ENCODE measurements at places on chromosomes 2 and 18.

DNA sequence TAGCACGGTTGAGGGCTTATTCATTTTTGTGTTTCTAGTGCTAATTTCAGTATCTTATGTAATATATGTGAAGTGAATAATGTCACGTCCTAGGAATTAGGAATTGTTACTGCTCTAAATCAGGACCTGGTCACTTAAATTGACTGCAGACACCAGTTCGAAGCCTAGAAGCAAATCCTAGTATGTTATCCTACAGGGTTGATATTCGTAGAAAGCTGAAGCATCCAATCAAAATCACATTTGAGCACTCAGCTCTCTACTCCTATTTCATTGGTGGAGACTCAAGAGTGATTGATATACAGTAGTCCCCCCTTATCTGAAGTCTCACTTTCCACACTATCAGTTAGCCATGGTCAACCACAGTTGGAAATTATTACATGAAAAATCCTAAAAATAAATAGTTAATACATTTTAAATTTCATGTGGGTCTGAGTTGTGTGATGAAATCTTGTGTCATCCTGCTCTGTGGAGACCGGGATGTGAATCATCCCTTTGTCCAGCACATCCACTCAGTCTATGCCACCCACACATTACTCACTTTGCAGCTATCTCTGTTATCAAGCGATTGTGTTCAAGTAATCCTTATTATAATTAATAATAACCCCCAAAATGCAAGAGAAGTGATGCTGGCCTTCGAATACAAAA lies 35.2 kb upstream of the SCN9A start:
- DNase-seq: no peak

GRCh38 chr2:38327580-38327979 lies 49.5 kb downstream of the ATL2 start:
- no peak for DNase-seq

DNA sequence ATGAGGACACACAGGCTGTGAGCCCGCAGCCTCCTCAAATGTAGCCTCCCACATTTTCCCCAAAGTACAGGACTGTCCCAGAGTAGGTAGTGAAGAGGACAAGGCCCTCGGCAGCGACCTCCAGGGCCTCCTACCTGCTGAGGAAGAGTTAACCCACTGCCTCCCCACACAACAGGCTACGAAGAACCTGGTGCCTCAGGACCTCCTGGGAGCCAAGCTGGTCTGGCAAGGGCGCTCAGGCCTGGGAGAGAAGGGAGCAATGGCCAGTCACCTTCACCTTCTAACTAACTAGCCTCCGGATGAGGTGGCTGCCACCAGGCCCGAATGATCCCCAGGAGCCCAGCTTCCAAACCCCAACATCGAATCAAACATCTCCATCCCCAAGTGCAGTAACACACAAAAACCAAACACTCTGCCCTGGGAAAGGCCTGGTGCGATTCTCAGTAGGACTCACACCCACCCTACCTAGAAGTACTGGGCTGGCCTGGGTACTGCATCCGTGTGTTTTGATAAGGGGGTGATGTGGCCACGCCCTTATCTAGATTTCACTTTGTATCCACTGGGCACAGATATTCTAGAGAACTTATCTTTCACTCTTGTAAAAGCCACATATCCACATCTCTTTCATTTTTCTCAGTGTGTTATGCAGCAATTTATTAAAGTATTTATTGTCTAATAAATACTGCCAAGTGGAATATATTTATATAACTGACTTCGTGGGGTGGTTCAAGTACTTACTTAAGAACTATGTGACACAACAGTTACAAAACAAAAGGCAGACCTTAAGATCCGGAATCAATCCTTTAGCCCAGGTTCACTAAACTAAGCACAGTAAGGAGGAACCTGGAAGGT lies 9.7 kb downstream of the ERFE start:
- no peak for DNase-seq

DNA sequence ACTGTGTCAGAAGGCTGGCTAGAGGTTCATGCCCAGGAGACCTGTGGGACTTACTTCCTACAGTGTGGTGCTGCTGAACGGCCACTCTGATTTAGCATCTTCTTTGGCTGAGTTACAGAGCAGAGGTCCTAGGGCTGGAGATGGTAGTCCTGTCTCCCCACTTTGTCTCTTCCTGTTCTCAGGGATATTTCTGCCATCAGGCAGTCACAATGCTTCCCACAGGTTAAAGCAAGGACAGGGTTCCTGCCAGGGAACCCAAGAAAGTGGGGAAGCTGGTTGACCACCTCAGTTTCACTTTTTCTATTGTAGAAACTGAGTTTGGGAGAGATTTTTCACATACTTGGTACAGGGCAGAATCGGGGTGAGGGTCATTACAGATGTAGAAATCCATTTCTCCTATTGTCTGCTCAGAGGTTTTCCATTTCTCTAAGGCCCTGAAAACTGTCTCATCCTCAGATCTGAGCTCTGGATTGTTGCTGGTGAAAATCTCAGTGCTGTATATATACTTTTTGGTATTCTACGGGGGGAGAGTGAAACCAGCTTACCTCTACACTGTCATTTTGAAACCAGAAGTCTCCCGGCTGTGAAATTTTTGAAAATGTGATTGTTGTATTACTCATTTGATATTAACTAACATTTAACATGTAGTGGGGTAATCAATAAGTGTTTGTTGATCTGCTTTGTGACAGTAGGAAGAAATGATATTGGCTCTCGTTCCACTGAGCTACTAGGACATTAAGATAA lies 37.0 kb upstream of the MEP1B start:
- no peak for DNase-seq

DNA sequence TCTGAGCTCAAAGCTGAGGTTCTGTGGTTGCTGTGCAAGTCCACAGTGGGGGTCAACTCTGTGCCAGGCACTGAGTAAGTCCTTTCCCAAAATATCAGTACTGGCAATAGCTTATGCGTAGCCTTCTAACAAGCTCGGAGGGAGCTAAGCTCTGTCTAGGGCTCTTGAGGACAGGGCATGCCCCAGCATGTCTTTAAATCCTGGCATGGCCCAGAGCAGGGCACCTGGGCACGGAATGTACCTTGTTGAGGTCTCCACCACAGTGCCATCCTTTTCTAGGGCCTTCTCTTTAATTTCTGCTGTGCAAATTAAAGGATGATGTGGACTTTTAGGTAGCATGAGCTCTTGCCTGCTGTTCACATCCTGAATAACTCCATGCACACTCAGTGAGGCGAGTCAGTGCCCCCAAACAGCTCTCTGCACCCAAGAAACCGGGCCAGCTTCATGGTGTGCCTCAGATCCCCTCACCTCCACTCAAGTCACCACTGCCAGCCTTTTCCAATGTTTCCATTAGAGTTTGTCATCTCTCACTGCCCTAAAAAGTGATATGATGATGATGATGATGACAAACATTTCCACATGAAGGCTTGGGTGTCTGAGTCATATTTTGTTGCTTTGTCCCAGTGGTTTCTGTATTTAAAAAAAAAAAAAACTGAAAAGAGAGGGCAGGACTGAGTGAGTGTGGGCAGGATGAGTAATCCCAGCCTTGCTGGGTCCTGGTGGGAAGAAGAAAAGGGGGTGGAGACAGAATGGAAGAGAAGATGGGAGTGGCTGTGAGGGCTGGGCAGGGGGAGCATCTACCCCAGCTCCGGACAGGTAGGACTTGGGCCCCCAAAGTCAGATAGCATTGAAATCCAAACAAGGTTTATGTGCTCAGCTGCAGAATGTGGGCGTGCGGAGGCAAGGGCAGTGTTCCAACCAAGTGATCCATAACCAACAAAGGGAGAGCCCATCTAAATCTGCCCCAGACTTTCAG lies 78.9 kb downstream of the ZBTB7C start:
- no peak for DNase-seq

DNA sequence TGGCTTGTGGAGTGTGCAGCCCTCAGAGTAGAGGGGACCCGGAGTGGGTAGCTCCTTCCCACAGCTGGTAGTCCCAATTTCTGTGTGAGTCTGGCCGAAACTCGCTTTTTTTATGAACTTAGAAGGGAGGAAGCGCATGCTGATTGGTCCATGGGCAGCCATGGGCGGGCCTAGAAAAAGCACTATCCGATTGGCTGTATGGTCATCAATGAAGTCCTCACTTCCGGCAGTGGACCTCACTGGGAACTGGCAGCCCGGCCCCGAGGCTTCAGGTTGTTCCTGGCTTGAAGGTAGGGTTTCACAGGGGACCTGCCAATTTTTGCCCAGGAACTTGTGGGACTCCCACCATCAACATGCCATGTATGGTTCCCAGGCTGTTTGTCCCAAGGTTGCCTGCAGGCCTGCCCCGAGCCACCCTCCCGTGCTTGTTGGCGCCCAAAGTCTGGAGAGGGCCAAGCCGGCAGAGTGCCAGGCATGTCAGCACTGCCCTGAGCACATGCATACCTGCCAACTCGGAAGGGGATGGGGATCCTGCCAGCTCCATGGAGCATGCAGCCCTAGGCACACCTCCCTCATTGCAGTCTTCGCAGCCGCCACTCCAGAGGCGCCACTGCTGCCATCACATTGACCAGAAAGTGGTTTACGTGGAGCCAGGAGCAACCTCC lies 98.5 kb downstream of the ATP9B start:
- no peak for DNase-seq

GRCh38 chr2:56127463-56128152 lies 56.2 kb upstream of the CCDC85A start:
- no peak for DNase-seq

DNA sequence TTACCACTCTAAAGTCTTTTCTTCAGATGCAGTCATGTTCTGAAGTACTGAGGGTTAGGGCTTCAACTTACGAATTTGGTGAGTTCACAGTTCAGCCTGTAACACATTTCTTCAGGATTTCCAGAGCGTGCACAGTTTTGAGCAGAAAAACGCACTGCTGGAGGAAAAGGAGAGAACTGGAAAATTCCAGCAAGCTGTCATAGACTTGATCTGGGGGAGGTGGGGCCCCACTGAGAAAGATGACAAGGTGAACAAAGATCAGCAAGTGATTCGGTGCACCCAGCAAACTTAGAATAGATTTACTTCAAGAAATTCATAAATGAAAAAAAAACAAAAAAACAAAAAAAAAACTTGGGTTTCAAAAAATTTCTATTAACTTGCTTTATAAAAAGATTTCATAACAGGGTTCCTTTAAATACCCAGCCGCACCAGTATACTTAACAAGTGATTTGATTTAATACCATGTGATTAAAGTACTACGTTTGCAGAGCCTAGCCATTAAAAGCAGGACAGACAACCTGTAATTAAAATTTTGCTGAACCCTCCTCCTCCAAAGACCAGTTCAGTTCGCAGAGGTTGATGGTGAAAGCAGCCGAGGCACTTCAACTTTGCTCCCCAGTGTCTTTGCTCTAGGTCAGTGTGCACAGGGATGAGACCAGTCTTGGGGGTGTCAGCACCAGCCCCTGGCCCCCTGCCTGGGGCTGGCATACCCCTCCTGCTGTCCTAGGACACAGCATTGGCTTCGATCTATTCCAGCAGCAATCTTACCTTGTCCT lies 30.5 kb downstream of the CTIF start:
- DNase-seq: no peak

- DNase-seq: no peak
Measured at GRCh38 chr2:240903191-240904060, 2.7 kb upstream of the CROCC2 start.

DNA sequence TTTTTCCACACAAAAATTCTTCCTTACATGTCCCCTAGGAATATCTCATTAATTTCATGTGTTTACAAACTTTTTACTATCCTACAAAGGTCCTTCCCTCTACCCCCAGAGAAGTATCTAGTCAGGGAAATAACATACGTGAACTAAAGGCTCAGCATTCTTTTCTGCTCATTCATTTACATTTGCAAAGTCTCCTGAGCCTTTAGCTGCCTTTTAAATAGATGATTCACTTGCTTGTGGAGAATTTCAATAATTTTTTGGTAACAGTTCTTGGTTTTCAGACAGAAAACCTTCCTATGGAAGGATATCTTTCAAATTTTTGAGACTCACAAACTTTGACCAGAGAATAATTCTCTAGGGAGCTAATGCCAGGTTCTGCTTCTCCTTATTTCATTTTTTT lies 81.5 kb upstream of the RMDN2 start:
- no peak for DNase-seq
